ENCODE measurements at places on chromosomes 16 and 17.

DNA sequence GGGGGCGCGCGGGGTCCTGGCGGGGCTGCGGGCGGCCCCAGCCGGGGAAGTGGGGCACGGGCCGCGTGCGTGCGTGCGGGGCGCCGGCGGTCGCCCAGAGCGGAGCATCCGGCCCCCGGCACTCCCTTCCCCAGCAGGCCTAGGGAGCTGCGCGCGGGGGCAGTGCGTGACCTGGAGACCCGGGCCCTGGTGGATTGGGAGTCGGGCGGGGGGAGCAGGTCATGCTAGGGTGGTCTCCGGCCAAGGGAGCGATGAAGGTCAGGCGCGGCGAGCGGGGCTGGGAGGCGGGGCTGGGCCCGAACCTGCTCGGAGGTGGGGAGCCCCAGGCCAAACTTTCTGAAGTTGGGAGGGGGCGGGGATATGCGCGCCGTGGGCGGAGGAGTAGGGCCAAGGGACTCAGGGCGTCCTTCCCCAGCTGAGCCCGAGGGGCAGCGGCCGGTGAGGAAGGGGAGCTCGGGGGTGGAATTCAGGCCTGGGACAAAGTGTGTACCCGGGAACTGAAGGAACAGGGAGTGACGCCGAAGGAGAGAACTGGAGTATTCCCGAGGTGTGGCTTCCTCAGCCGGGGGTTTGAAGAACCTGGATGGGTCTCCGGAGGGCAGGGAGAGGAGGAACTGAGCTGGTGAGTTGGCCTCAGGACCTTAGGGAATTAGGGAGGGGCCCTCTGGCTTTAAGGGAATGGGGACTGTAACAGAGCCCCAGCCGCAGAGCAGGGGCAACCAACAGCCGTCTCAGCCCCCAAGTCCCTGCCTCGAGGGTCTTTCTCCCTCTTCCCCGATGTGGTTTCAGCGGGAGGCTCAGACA, 589 bp downstream of the XYLT2 start:
- DNase-seq = no peak

DNA sequence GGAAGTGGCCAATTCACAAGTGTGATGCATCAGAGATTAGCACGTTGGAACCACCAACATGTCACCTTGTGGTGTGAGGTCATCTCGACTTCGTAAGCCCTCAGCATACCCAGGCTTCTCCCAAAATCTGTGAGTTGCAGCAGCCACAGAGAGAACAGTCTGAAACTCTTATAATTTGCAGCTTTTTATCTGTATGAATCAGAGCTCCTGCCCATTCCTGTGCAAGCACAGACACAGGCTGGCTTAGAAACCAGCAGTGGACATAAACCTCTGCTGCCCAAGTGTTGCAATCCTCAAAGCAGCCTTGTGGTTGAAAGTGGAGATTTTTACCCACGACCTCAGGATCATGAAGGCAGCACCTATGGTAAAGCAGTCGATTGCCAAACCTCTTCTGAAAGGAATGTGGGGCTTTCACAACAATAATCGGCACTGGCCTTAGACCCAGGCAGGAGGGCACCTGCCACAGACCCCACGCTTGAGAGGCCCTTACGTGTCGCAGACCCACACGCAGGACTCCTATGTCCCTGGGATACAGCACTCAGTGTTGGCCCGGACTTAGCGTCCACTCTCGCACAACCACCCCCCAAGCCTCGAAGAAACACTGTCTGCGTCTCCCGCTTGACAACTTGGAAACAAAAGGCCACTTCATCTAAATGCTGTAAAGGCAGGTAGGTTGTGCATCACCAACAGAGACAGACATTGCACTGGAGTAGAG, 24.5 kb upstream of the OSGIN1 start:
- DNase-seq = no peak

- DNase-seq = no peak
Measured at GRCh38 chr17:50115756-50116155, 14.2 kb downstream of the SAMD14 start.

DNA sequence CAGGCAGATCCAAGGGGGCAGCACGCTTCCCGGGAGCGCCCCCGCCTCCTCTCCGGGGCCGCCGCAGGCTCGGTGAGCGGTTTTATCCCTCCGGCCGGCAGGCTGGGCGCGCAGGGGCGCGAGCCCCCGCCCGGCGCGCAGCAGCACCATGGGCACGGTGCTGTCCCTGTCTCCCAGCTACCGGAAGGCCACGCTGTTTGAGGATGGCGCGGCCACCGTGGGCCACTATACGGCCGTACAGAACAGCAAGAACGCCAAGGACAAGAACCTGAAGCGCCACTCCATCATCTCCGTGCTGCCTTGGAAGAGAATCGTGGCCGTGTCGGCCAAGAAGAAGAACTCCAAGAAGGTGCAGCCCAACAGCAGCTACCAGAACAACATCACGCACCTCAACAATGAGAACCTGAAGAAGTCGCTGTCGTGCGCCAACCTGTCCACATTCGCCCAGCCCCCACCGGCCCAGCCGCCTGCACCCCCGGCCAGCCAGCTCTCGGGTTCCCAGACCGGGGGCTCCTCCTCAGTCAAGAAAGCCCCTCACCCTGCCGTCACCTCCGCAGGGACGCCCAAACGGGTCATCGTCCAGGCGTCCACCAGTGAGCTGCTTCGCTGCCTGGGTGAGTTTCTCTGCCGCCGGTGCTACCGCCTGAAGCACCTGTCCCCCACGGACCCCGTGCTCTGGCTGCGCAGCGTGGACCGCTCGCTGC, 832 bp downstream of the CDK5R1 start:
- no peak for DNase-seq

DNA sequence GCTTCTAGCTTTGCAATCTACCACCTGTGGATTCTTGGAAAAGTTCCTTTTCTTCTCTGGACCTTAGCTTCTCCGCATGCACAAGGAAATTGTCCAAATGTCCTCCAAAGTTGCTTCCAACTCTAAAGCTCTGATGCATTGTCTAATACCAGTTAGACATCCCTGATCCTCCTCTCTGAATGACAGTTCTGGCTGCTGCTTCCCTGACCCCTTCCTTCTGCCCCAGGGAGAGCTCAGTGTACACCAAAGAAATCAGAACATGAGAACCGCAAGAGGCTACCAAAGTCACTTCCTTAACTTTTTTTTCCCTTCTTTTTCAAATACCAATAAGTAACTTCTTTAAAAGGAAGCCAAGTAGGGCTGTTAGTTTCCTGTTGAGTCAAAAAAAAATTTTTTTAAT, 79.7 kb upstream of the CES5A start:
- no peak for DNase-seq

GRCh38 chr17:10702574-10702973, 5.2 kb downstream of the ADPRM start:
- DNase-seq = no peak

- DNase-seq = no peak
Measured at GRCh38 chr17:57313097-57313835, 56.9 kb downstream of the MSI2 start.

- no peak for DNase-seq
Measured at GRCh38 chr17:7579001-7579833, at the start of gene CD68. CD68 (plus strand) TSS chr17:7579638; CDS start chr17:7579678, 40 bp downstream.

DNA sequence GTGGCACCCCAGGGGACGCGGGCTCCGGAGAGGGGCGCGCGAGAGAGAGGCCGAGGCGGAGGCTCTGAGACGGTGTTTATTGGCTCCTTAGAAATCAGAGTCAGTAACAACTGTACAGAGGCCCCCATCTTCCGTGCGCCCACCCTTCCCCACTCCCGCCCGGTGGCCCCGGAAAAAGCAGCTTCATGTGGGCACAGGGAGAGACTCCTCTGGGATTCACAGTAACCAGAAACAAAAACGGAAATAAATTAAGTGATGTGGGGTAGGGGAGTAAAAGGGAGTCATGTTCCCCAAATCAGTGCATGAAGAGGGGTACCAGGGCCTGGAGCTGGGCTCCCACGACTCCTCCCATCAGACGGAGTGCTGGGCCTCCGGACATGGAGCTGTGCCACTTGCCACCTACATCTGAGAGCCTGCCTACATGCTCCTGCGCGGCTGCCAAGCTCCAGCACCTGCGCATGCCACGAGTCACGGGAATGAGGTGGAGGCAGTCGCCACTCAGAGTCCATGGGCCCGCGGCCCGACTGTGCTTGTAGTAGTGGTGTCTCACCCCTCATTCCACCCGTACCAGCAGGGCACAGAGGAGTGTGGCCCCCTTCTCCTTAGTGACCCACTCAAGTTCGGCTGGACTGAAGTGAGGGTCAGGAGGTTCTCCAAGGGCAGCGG, 543 bp upstream of the GPS2 start:
- DNase-seq = no peak

Measured in cerebellum (tissue), 4 donors.